Right forelimb (tissue), 1 donor: ENCODE measurements at places on chromosomes 4 and X.
A peak's percentile ranks its signal among the peaks of the same experiment; 100 is the strongest.

GRCh38 chrX:72110051-72110875 is 21.5 kb downstream of the RTL5 start:
- no peak for DNase-seq

DNA sequence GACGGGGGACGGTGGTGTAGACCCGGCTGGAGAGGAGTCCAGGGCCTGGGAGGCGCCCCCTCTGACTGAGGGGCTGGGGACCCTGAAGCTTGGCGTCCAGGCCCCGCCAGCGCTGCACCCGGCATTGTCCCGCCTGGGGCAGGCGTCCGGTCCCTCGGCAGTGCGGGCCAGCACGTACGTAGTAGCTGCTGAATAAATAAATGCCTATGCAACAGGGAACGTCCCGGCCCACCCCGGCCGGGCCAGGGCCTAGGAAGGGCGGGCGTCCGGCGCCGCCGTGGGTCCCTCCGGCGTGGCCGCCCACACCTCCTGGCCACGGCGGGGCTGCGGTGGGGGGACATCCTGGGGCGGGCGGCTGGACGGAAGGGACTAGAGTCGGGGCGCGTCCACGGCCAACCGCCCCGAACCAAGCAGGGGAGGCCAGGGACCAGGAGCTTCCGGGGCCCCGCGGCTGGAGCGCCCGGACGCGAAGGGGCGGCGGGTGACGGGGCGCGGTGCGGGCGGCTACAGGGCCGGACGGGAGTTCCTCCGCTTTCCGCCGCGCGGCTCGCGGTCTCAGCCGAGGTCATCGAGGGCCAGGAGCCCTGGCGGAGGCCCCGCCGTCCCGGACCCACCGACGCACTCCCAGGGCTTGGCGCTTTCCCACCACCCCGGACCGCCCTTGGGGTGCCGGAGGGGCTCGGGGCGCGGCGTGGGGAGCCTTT is 886 bp upstream of the WWC2 start:
- peak; percentile 83 for DNase-seq

GRCh38 chr4:55086578-55086977 is 38.8 kb downstream of the KDR start:
- no peak for DNase-seq

DNA sequence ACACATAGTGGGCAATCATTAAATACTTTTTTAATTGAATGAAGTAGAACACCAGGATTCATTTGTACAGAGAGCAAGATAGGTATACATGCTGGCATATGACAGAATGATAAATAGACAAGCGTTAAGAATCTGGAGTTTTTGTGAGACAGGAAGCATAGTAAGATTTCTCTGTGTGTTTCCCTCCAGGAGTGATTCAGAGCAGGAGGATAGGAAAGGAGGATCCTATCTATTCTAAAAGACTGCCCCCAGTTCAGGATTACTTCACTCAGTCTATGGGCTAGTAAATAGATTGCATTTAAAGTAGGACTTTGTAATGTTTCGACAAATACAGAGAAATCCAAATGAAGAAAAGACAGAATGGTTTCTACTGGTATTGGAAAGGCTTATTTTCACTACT is 423.7 kb downstream of the PDGFC start:
- no peak for DNase-seq

DNA sequence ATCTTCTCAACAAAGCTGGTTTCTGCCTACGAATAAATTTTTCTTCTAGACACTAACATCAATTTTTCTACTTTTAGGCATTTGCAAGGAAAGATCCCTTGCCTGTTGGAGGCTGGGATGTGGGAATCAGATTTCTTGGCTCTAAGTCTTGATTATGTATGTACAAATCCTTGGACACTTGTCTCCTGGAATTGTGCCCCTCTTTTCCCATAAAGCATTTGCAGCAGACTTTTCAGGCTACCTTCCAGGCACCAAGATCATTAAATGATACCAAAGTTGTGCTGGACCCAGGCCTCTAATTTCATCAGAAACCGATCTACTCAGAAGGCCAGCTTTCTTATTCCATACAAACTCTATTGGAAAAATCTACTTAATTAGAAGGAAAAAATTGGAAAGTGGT is 339.5 kb upstream of the DIPK2B start:
- DNase-seq = no peak

DNA sequence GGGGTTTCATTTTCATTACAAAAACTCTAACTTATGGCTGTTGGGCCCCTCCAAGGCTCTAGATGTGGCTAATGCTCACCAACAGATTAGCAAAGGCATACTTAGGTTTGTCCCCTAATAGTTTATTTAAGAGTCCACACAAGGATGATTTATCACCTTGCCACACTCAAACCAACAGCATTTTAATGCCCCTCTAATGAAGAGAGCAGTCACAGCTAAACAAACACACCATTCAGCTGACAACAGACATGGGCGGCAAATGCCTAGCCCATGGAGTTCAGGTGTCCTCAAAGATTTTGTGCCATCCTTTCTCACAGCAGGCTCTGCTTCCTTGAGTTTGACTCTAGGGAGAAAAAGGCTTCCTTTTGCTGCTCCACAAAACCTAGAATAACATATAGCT is 61.8 kb upstream of the CITED1 start:
- DNase-seq = no peak

DNA sequence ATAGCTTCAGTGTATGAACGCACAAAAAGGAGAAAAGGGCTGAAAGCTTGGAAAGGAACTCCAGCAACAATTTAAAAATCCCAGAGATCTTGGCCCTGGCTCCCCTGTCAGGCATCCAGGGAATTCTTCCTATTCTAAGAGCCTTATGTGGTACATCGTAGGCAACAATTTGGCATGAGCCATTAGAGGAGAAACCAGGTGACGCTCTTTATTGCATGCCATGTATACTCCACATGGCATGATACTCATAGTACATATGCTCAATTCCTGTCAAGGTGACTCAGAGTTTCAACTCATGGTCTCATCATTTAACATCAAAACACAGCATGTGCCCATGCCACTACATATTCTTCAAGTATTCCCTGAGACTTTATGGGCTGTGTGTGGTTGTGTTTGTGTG is 191.3 kb downstream of the OR13H1 start:
- DNase-seq = no peak

- no peak for DNase-seq
Measured at GRCh38 chr4:27791640-27792039, 931.0 kb downstream of the STIM2 start.

- DNase-seq = no peak
Measured at GRCh38 chr4:143347484-143348111, 10.9 kb downstream of the GAB1 start.

GRCh38 chr4:148034813-148035212 is 302.9 kb downstream of the ARHGAP10 start:
- DNase-seq = no peak

DNA sequence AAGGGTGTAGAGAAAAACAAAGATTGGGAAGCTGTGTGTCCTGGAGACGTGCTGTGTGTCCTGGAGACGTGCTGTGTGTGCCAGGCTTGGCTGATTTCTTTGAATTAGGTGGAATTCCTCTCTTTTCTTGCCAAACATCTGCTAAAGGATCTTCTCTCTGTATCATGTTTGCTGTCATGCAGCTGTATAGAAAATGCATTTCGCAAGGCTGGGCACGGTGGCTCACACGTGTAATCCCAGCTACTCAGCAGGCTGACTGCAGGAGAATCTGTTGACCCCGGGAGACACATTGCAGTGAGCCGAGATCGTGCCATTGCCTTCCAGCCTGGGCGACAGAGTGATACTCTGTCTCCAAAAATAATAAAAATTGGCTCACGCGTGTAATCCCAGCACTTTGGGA is 187.0 kb downstream of the CRLF2 start:
- DNase-seq = no peak
